ENCODE measurements at places on chromosomes 4 and X. TPM values are rescaled to one million over a fixed set of nuclear protein-coding genes. Genes with fewer than 3 reads are reported as not detected.

The RASSF6 gene
- total RNA-seq: 12.8 TPM

GRCh38 chr4:3321295-3321889 lies 28.6 kb downstream of the RGS12 start:
- no peak for DNase-seq

The SLC2A9 gene
- 1.8 TPM for total RNA-seq

DNA sequence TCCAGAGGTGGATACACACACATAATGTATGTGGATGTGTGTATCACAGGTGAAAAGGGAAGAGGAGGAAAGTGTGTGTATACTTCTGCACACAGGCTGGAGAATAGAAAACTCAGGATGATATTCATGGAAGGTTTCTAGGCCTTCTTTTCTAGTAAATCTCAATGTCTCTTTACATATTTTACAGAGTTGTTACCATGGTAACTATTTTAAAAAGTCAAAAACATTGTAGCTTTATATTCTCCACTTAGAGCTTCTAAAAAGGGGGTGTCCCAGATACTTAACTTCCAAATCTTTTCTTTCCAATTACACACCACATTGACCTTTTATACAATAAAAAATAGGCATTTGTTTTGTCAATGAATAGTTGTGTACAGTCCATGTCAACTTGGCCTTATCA lies 604.8 kb upstream of the LCORL start:
- DNase-seq: no peak

The MTMR1 gene
- 49.1 TPM for total RNA-seq

- DNase-seq: no peak
Measured at GRCh38 chr4:52483186-52483890, 175.8 kb downstream of the USP46 start.

The MAOA gene
- 3.3 TPM for total RNA-seq

DNA sequence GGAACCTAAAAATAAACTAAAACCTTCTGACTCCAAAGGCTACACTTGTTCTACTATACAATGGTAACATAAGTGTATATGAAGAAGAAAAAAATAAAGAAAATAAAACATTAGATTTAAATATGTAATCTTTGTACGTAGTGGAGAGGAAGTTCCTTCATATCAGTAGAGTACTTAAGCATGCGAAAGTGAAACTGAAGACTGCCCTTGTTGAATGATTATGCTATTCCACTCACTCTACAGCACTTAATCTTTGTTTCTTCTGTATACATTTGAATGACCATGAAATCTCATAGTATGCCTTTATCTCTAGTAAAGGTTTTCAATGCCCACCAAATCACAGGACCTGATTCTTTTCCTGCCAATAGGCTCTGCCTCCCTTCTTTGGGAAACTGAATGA lies 78.9 kb downstream of the NDST3 start:
- no peak for DNase-seq

DNA sequence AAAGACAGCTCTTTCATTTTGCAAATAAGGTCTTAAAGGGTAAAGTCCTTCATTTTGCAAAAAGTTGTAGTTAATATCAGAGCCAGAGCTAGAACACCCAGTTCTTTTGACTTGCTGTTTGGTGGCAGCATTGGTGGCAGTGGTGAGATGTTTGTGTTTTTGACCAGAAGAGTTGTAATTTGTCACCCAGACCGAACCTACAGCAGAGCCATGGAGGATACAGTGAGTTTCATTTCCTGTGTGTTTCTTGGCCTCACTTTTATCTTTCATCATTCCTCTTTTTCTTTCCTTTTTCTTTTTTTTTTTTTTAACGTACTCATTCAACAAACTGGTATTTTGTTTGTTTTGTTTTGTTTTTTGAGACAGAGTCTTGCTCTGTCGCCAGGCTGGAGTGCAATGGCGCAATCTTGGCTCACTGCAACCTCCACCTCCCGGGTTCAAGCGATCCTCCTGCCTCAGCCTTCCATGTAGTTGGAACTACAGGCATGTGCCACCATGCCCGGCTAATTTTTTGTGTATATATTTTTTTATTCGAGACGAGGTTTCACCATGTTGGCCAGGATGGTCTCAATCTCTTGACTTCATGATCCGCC lies 116.4 kb downstream of the AFF1 start:
- DNase-seq: no peak

DNA sequence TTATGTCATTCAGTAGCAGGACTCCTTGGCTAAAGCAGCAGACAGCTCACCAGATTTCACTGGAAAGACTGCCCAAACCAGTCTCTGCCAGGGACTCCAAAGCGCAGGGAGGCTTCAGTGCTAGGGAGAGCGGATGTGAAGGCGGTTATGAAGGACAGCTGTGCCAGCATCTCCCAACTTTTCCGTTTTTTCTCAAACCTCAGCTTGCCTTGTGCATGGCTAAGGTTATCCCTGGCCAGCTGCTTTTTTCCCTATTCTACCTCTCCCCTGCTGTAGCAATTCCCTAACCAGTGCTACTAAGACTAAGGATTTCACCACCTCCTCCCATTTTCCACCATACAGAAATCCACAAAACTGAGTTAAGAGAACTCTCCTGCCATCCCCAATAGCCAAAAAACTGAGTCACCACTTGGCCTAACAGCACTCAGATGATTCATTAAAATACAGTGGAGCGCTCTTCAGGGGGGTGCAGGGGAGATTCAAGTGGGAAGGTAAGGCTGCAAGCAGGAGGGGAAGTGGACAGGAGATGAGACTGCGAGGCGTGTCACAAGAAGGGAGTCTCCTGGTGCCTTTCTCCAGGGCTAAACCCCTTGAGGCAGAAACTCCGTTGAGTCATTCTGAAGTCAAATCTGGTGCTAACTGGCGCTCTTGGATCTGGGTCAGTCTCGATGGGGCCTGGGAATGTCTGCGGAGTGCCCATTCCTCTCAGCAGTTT lies 90.7 kb downstream of the PALLD start:
- peak; percentile 8 for DNase-seq

- DNase-seq: peak; percentile 24
Measured at GRCh38 chr4:185358514-185358913, 37.2 kb downstream of the LRP2BP start.

DNA sequence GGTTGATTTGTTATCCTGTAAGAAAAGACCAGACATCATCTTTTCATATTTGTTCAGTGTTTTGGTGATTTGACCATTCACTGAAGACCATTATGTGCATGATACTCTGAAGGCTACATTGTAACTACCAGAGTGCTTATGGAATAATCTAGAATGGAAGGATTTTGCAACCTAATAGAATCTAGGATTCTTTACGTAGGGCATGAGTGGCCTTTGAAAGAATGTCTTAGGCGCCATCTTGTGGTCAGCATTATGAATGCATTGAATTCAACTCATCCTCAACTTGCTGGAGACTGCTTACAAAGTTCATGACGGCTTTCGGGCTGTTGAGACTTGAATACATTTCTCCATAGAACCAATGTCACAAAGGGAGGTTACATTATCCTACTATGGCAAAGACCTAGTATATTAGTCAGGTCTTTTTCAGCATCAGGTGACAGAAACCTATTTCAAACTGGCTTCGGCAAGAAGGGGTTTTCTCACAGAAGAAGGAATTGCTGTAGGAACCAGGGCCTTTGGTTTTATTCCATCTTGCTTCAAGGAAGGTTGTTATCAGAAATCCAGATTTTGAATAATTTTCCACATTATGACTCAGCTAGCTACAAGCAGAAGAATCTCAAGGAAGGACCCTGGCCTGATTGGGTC lies 104.1 kb downstream of the GPAT3 start:
- DNase-seq: peak; percentile 63

DNA sequence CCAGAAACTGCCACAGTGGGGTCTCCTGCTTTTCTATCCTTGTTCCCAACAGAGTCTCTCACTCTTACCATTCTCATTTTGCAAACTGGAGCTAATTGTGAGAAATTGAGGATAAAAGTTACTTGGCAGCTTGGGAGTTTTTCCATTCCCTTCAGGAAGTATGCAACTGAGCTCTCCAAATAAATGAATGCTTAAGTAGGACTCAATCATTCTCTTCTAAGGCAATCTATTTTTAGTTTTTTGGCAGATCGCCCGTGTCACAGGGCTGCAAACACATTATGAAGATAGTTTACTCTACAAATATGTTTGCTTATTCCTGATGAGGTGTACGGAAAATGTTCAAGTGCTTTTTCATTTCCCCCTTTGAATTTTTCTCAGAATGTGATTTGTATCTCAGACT lies 5.3 kb downstream of the ASB11 start:
- peak; percentile 33 for DNase-seq

DNA sequence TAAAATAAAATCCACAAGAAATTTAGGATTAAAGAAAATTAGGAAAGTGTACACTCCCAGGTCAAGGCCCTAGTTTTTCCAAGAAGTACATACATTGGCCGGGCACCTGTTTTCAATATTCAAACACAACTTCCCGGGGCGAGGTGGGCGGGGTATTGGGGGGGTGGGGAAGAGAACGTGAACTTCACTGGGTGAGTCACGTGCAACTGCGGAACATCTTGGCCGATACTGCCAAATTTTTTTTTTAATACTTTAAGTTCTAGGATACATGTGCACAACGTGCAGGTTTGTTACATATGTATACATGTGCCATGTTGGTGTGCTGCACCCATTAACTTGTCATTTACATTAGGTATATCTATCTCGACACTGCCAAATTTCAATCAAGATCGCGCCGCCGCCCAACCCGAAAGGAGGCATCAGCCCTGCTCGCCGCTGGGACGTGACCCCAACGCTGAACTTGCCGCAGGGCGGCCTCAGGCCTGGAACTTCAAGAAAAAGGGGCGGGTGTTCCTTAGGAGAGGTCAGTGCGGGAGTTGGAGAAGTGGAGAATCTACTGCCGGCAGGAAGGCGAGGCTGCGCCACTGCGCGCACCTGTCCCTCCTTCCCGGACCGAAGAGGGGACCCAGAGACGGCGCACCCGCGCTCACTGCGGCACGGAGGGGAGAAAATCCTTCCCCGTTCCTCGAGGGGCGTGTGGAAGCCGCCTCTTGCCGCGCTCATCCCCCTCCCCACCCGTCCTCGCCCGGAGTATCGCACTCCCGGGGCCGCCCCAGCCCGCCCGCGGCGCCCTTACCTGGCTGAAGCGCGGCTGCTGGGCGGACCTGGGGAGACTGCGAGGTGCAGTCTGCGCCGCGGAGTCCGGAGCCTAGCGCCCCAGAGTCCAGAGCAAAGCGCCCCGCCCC lies at the start of gene TEC:
Gene TEC, minus strand, starts transcription at position 883 of the 905 bp plus-strand sequence. CDS start 41,224 bp downstream, outside the sequence.
- peak; percentile 50 for DNase-seq

- no peak for DNase-seq
Measured at GRCh38 chrX:18613930-18614639, 57.8 kb downstream of the RS1 start.

The UGT2A3 gene
- total RNA-seq: 2.9 TPM

DNA sequence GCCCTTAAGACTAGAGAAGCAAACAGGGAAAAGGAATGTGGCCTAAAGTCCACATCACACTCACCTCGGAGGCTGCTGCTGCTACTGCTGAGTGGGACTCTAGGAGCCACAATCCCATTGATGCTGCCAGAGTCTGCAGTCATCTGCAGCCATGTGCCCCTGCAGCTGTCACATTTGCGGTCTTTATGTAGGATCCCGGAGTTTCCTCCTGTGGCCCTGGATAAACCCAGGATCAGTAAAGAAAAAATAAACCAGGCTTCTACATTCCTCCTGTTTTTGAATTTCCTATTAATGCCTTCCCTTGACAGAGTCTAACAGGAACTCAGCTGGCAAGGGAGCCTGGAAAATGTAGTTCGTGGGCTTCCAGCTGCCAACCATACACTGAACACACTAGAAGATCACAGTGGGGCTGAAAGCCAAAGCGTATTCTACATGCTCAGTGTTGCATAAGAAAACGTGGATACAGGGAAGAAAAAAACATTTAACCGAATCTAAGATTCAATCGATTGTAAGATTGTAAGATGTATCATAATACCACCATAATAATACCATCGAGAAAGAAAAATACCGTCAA lies 10.3 kb upstream of the PHEX start:
- DNase-seq: no peak

GRCh38 chr4:100641336-100641735 lies 123.5 kb upstream of the EMCN start:
- no peak for DNase-seq

GRCh38 chr4:5812506-5813229 lies 80.2 kb downstream of the CRMP1 start:
- DNase-seq: peak; percentile 17

GRCh38 chrX:123181233-123181914 lies 2.7 kb upstream of the GRIA3 start:
- DNase-seq: no peak

DNA sequence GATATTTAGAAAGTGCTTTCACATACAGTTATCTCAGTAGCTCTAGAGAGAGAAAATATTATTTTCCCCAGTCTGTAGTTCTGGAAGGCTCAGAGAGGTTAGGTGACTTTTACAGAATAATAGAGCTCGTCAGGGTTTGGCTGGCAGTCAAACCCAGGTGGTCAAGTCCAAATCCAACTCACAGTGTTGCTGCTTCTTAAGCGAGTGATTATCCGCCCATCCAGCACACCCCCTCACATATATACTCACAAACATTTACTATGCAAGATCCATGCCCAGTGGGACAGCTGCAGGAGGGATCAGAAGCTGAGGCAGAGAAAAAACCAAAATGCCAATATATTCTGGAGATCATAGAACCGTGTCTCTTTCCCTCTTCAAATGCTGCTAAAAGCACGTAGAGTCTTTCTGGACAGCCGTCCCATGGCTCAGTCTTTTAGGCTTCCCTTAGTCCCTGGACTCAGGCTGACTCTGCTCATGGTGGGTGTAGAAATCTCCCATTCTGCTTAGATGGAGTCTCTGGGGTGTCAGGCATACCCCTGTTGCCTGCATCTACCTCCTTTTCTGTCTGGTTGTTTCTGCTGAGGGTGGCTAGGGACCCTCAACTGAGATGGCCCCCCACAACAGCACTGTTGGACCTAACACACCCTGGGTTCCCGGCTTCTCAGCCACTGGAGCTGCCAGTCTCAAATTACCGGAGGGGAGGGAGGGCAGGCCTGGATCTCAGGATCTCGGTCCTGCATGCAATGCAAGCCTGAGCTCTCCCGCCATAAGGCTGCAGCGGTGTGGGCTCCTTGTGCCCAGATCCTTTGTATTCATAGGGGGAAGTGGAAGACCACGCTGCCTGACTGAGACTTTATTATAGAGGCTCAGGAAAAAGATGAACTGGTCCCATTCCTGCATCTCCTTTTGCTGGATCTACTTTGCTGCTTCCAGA lies at the start of gene CHRNA9:
Gene CHRNA9, plus strand, starts transcription at position 743 of the 934 bp plus-strand sequence. Its CDS starts 135 bp downstream, at position 878.
- DNase-seq: no peak

DNA sequence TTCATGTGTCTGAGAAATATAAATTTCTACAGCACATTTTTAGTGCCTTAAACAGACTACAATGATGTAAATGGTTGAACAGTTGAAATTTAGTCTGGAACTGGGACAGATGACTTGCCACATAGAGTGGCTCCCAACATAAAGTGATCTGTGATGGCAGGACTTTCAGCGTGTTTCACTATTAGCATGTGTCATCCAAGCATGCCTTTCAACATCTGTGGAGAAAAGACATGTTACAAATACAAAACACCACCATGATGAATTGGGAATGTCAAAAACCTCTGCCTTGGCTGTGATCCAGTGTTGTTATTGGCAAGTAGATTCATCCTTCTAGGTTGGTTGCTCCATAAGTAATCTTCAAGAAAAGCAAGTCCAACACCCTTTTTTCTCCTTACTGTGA lies 348.7 kb downstream of the MAPK10 start:
- no peak for DNase-seq

GRCh38 chr4:37936889-37937498 lies 23.2 kb upstream of the PTTG2 start:
- DNase-seq: no peak

GRCh38 chr4:102543030-102543928 lies 42.1 kb downstream of the NFKB1 start:
- DNase-seq: no peak

The APELA gene
- not detected for total RNA-seq

- no peak for DNase-seq
Measured at GRCh38 chrX:19204636-19205035, 82.4 kb upstream of the ADGRG2 start.

- DNase-seq: peak; percentile 31
Measured at GRCh38 chr4:6546681-6547447, 28.1 kb upstream of the MAN2B2 start.

The LONRF3 gene
- total RNA-seq: 6.7 TPM

The TSPAN7 gene
- 0.21 TPM for total RNA-seq
